Fibroblast of gingiva (primary cell): ENCODE measurements at places on chromosomes 2 and 18.

DNA sequence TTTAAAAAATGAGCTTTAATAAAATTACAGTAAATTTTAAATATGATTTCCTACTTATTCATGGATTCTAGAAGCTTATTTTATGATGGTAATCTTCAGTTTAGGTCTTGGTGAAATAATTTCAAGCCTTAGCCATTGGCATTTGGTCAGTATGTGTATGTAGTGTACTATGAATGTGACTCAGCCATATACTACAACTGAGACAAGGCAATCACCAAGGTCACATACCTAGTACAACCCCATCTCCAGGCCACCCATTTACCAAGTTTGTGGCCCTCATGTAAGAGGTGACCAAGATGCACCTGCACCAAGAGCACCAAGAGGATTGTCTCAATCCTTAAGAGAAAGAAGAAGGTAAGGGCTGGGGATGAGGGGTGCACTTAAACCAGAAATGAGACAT is 54.8 kb upstream of the FRZB start:
- DNase-seq = no peak

DNA sequence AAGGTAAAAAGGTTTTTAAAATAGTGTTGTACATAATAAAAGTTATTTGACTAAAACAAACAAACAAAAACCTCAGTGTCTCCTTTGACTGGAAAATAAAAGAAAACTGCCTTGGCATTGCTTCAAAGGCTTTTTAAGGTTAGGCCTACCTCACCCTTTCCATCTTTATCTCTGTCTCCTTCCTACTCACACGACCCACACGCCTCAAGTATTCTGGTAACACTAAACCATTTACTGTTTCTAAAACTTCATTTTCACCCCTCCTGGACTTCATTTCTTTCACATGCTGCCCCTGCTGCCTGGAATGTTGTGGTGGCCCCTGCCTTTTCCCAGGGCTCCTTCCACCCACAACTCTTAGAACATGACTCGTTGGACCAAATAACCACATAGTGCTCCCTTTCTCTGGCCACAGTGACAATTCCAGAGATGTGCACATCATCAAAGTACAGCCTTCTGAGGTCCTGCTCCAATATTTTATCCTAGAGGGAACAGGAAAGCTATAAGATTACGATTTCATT is 54.0 kb downstream of the ERBB4 start:
- DNase-seq = no peak

DNA sequence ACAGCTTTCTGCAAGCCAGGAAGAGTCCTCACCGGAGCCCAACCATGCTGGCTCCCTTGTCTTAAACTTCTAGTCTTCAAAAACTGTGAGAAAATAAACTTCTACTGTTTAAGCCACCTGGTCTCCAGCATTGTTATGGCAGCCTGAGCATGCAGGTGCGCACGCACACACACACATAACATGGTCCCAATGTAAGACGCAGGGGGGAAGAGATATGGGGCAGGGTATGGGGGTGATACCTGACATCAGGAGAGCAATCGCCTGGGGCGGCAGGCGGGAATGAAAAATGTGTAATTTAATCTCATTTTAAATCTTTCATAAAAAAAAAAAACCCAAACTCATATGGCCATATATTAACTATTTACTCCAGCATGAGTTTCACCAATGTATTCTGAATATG is 18.0 kb downstream of the HJURP start:
- DNase-seq = no peak

DNA sequence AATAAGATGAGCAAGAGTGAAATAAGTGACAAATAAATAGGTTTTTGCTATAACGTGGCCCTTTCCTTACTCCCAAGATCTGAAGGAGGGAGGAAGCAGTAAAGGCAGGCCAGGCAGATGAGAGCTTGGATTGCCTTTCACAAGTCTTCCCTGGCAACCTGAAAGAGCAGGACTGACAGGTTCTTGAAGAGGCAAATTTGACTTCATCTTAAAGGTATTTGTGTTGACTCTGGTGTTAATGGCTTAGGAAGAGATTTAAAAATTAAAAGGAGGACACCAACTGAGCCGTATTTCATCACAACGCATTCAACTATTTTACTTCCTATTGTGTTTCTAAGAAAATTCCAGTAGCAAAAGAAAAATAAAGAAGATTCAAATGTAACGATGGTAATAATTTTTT is 3.2 kb downstream of the STRN start:
- DNase-seq = no peak

- peak; percentile 85 for DNase-seq
These were observed 52.8 kb downstream of the RPL37A start for GRCh38 chr2:216551234-216552068.

DNA sequence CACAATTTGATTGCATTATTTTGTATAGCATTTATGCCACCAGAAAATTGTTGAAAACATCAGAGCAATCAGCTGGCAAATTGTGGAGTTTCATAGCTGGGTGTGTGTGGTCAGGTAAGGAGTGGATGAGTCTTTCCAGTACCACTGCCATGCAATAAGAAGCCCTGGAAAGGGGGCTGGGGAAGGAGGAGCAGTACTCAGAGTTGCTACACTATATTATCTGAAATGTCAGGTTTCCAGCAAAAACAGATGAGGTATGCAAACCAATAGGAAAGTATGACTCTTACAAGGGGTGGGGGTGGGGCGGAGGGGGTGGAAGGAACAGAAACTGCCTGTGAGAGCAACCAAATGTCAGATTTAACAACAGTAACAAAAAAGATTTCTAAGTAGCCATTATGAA is 112.2 kb downstream of the SOS1 start:
- peak; percentile 41 for DNase-seq

DNA sequence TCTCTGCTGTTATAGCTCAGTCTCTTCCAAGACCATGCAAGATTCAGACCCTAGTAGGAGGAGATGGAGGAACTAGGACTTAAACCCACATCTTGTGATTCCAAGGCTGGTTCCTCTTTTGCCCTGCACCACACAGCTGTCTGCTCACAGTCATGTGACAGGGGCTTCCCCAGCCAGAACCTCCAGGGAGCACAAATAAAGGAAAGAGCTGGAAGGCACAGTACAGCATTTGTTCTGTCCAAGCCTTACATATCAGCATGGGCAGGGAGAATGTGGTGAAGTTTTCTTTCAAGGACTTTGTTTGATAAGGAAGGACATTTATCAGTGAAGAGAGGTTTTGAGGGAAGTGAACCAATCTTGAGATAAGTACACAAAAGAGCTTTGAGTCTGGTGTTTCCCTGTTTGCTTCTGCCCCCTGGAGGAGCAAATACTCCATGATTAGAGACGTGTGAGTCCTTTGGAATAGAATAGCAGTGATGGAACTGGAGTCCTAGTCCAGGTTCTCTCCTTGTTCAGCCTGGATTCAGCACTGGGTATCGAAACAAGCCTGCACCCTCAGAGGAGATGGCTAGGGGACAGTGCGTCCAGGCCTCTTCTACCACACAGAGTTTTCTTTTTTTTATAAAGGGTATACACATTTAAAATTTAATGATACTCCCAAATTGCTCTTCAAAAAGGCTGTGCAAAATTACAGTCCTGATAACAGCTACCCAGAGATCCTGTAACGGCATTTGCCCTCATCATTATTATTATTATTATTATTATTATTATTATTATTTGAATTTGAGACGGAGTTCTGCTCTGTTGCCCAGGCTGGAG is 24.6 kb upstream of the CASP10 start:
- peak; percentile 62 for DNase-seq

DNA sequence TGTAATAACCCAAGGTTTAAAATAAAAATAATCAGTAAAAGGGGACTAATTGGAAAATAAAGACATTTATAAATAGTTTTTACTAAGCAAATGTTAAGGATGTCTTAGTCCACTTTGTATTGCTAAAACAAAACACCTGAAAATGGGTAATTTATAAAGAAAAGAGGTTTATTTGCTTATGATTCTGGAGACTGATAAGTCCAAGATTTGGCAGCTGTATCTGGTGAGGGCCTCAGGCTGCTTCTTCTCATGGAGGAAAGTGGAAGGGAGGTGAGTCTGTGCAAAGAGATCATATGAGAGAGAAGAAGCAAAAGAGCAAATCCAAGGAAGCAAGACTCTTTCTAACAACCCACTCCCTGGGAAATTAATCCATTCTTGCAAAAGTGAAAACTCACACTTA is 299.5 kb downstream of the DSC3 start:
- DNase-seq = no peak

DNA sequence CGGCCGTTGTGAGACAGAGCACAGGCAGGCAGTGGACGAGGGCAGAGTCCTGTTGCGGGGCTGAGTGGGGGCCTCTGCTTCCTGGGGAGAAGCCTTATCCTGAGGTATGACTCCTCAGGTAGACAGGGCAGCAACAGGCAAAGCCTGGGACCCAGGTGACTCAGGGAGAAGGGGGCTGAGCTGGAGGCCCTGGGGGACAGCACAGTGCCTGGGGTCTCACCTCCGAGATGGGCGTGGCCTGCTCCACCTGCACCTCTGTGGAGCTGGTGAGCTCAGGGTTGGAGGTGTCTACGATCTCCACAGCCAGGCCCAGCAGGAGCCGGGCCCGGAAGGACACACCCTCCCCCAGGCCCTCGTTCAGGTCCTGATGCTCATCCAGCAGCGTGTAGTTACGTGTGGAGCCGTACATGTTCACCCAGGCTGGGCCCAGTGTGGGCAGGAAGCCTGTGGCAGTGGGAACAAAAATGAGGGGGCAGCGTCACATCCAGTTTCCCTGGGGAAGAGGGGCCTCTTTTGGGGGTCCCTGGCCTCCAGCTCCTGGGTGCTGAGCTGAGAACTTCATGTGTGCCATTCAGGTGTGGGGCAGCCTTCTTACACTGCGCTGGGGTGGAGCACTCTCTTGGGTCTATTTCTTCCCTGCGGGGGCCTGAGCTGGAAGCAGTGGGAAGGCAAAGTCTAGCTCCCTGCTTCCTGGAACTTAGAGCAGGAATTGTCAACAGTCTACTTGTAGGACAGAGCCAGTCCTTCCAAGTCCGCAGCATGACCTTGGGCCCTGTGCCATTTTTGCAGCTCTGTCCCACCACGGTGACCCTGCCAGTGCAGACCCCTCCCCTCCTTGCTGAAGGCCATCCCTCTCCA is 2.9 kb upstream of the OTOF start:
- DNase-seq = no peak

DNA sequence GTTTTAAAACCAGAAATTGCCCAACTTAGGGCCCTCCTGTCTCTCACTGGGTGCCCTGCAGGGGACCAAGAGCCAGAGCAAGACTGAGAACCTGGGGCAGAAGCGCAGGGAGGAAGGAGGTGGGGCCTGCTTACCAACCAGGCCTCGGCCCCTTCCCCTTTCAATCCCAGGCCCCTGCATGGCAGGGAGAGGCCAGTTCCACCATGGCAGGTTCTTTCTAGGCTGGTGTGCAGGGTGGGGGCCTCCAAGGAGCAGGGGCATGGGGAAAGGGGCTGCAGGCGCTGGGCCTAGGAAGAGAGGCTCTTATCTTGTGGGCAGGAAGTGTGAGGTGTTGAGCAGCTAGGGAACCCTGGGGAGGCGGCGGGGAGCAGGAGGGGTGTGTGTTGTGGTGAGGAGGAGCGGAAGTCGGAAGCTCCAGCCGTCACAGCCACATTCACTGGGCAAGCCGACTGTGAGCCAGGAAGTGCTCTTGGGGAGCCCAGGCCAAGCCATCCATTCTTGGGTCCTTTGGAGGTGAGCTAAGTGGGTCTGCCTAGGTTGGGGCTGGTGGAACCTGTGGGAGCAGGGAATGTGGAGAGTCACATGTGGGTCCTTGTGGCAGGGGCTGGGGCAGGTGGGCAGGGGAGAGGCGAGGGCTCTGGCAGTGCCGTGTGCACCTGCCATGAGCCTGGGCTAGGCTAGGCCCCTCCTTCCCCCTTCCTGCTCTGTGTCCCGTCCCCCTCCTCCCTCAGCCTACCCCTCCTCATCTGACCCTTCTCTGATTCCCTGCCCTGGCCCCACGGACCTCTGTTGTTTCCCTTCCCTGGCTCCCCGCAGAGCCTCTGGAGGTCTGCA is at the start of gene PSD4:
Gene PSD4 (plus strand): TSS at position 430 of the 834 bp plus-strand sequence. CDS start 8,486 bp downstream, outside the sequence.
- no peak for DNase-seq

DNA sequence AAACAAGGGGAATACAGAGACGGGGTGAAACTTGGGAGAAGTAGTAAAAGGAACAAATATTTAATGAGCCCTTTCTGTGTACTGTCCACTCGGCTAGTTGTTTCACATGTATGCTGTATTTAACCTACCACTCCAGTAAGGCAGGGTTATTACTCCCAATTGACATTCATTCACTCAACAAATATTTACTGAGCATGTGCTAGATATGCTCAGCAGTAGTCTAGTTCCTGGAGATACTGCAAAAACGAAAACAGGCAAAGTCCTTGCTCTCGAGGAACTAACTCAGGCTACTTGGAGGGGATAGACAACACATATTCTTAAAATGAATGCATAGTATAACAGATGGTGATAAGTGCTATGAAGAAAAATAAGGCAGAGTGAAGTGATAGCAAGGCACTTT is 207.3 kb downstream of the SS18 start:
- no peak for DNase-seq

DNA sequence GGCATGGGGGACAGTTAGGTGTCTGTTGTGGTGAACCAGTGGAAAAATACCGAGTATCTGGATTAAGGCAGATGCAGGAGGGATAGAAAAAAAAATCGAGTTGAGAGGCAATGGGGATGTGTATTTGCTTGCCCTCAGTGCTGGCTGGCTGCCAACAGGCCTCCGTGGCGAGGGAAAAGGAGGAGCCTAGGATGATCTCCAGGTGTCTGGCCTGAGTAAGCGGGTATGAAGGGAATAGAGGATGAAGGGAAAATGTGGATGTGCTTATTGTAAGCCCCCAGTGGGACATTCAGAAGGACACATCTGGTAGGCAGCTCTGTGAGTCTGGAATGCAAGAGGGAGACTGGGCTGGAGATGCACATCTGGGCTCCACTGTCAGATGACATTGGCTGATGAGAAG is 22.8 kb downstream of the KCNS3 start:
- no peak for DNase-seq

DNA sequence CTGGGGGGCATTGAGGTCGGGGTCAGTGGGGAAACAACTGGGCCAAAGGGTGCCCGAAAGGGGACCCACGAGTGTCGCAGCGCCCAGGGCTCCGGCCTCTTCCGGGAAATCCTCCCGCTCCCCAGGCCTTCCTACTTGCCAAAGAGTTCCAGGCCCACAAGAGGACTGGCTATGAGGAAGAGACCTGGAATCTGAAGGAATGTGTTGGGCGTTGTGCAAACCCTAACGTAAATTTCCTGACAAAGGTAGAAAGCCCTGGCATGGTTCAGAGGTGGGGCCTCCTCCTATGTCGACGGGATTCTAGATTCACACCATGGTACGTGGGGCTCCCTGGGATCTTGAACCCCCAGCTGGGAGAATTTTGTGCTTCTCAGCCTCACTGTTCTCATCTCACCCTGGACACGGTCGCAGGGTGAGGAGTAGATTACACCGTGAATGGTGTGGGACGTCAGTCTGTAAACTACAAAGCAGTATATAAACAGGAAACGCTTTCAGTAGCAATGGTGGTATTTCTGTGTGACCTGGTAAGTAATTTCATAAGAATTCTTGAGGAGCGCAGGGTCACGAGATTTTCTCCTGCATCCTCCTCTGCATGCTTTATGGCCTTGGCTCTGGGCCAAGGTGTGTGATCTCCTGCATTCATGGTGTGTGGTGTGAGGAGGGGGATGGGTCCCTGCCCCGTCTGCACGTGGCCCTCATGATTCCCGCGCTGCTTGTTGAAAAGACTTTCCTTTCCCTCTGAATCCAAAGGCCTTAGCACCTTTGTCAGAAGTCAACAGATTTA is 868 bp downstream of the HSBP1L1 start:
- peak; percentile 57 for DNase-seq
